Stimulated activated CD4-positive, alpha-beta T cell treated with anti-CD3 and anti-CD28 coated beads, Interleukin-12 subunit alpha, Interleukin-12 subunit beta, amount 100 ng/mL, for 24 hours (primary cell): ENCODE measurements at places on chromosomes 1 and 21.

DNA sequence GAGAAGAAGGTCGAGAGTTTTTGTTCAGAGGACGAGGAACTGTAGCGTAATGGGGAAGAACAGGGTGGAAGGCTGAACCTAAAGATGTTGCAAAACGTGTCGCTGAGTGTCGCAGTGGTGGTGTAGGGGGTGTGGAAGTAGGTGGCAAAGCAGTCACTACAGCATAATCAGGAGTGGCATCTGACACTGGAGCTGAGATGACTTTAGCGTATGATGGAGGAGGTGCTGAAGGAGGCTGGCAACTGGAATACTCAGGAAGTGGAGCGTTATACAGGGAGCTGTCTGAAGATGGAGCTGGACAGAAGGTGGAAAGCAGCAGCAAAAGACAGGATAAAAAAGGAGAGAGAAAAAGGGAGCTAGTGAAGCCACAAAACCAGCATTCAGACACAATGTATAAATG, 89.9 kb upstream of the LBR start:
- DNase-seq: no peak

- no peak for DNase-seq
Measured at GRCh38 chr1:17338706-17339493, 30.9 kb downstream of the PADI4 start.

DNA sequence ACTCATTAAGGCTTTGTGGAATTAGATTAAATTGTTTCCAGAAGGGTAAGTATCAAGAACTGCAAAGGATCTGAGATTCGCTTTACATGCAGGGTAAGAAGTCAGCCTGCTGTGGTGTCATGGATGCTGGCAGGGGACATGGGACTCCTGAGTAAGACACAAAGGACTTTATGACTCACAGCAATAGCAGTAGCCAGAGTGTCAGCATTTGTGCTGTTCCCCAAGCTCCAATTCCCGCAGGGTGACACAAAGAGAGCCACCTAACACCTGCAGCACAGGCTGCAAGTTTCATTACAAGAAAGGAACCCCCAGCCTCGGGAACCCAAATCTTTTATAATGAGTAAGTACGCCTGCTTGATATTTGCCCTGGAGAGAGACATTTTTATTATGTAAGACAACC, 298.1 kb upstream of the POU3F1 start:
- no peak for DNase-seq

DNA sequence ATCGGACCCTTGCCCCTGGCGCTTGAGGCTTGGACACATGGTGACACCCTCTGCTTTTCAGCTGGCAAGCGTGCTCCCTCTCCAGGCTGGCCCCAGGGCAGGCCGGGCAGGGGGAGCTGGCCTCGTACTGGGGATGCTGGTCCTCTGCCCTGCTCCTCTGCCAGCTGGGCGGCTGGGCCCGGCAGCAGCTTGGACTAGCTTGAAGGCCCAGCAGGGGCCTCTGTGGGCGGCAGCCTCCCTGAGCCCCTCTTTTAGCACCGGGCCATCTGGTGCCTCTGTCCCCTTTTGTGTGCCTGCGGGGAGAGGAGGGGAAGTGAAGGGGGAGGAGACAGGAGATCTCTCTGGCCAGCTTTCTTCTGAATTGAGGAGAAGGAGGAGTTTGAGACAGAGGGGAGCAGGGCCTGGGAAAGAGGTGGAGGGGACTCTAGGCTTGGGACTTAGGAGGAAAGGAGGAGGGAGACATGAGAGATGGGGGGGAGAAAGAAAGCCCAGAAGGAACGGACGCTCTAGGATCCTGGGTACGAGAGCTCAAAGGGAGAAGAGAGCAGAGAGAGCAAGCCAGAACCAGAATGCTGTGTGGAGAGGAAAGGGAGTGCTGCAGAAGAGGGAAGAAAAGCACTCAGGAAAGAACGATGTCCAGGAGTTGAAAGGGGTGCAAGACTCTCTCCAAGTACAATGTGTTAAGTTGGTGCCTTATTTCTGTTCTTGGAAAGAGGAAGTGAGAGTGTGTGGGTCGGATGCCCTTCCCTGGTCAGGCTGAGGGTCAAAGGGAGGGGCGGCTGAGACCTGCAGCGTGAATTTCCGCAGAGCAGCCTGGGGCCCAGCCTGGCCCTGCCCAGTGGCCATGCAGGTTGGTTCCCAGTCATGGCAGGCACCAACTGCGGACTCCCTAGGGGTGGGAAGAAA, 40.3 kb downstream of the IER5 start:
- DNase-seq: no peak
